CD8-positive, alpha-beta T cell (primary cell): ENCODE measurements at places on chromosomes 12 and 14.

GRCh38 chr12:13042666-13043230 is 1.4 kb upstream of the FAM234B start:
- DNase-seq = no peak

DNA sequence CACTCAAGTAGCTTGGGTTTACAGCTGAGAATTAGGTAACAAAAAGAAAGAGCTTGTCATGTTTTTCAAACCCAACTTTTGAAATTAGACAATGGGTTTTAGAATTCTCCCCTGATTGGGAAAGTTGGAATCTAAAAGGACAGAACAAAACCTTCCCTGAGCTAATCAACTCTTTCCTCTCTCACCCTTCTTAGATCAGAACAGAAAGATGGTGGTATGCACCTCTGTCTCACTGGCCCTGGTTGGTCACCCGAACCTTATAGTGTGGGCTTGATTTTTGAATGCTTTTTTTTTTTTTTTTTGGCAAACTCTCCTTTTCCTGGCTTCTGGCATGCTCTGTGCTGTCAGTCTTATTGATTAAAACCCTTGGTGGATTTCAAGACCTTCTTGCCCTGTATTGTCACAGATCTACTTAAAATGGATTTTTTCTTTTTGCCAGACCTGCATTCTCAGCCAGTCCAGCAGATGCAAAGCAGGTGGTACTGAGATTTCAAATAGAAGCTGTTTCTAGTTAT is 251.1 kb upstream of the RMST start:
- no peak for DNase-seq

GRCh38 chr12:72289633-72290032 is 17.5 kb downstream of the TRHDE start:
- DNase-seq = no peak

GRCh38 chr12:99455350-99456035 is 192.1 kb upstream of the GARIN6 start:
- no peak for DNase-seq

GRCh38 chr14:91727121-91727520 is 4.8 kb downstream of the CATSPERB start:
- DNase-seq = no peak

DNA sequence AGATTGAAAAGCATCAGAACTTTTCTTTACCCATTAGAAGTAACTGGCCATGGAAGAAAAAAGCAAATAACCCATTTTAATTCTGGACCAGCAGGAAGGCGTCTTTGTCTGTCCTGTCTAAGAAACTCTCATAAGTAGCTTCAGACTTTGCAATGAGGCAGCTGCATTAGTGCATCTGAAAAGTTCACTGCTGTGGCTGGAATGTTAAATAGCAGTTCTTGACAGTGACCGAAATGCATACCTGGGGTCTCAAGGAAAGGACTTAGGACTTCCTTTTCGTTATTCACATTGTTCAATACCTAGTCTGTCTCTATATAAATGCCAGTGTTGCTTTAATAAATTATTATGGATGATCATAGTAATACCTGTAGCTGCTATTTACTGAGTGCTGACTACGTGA is 125.9 kb downstream of the ANO4 start:
- DNase-seq = no peak

GRCh38 chr14:49893309-49894213 is 679 bp downstream of the ARF6 start:
- DNase-seq = peak; percentile 62

DNA sequence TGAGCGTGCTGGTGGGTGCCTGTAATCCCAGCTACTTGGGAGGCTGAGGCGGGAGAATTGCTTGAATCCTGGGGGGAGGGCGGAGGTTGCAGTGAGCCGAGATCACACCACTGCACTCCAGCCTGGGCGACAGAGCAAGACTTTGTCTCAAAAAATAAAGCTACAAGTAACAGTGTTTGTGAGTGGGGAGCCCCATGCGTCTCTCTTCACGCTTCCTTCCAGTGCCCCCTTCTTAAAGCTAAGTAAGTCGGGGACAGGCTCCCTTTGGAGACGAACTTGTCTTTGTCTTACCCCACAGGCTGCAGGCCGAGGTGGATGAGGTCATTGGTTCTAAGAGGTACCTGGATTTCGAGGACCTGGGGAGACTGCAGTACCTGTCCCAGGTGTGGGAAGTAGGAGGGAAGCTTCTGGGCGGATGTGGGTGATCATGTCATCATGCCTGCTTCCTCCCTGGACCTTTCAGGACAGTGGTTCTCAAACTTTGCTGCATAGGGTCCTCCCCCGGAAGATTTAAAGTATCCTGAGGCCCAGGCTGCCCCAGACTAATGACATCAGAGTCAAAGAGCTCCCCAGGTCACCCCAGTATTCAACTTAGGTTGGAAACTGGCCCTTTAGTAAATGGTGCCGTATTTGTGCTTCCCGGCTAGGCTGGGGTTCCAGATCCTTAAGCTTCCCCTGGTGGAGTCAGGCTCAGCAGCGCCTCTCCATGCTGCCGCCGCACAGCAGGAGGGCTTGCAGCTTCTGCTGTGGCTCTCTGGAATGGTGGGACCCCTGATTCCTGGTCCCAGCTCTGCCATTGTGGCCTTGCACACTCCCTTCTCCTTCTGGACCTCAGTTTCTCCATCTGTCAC is 37.1 kb downstream of the CYP46A1 start:
- DNase-seq = no peak
